ENCODE measurements at places on chromosomes 4 and X.

GRCh38 chr4:74293558-74293957 lies 14.7 kb upstream of the EPGN start:
- DNase-seq, result no peak

DNA sequence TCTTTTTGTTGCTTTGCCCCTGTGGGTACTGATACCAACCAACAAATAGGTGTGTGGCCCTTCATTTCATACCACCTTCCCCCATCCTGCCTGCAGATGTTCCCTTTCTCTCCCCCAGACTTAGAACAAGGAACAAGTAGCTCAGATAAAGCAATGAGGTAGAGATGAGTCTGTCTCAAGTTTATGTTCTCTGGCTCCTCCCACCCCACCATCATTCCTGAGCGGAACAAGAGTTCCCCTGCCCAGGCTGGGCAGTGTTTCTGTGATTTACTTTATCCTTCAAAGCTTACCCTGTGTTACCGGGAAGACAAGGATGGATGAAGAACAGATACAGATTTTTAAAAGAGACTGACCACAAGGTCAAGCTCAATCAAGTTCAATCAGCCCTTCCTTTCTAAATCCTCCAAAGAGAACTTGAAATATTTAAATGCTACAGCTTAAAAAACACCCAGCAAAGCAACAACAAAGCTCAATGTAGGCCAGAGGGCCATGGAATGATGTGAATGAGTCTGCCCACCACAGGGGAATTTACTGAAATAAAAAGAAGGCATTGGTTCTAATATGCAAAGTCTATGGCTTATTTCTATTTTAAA lies 80.1 kb upstream of the UCP1 start:
- DNase-seq, result no peak

GRCh38 chrX:66110112-66110511 lies 53.9 kb upstream of the HEPH start:
- no peak for DNase-seq

- DNase-seq, result no peak
Measured at GRCh38 chr4:75786526-75786925, 62.1 kb downstream of the USO1 start.

DNA sequence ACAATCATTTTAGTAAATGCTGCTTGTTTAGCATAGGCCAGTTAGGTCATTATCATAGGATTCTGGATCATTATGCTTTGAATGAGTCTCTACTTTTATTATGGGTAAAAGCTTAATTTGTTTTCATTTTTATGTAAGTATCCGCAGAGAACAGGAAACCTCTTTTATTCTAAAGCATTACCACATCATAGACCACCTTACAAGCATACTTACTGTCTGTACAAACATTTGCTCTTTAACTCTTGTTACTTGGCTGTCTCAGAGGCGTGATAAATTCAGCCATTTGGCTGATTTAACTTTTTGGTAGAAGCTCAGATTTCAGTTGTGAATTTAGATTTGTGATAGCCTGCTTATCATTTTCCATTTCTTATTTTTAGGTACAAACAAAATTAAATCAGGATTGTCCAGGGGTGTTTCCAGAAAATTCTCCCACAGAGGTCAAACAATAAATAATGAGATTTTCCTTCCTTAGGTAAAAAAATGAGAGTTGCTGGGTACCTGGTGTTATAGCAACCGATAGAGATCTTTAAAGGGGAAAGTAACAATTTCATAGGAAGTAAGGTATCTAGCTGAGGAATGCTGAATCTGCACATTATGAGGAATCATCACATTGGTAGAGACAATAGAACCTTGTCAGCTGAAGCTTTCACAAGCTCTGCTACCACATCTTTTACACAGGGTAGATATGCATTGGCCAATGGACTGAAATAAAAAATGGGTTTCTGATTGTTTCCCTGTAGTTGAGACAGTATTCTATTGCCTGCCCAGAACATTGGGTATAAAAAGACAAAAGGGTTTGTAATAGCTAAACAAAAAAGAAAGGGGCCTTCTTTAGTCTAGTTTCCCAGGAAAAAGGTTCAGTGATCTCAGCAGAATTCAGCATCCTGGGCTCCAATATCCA lies 62.5 kb downstream of the NDNF start:
- DNase-seq, result no peak

- DNase-seq, result peak; percentile 8
Measured at GRCh38 chr4:146520896-146521540, 722 bp downstream of the SLC10A7 start.

- DNase-seq, result no peak
Measured at GRCh38 chr4:57442831-57443291, 332.7 kb upstream of the IGFBP7 start.

DNA sequence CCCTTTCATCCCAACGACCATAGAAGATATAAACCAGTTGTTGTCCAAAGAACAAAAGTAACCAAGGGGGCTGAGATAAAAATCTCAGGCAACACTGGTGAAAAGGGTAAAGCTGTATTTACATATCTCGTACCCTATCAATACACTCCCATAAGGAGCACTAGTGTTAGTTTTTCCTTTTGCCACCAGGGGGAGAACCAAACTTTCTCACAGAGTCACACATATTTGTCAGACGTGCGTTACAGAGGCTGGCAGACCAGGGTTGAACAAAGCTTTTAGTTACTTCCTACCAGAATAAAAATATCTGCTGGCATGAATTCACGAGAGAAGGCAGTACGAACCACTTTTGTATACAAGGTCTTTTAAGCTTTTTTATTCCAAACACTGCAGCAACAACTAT lies 88.3 kb downstream of the AMELX start:
- DNase-seq, result no peak

- no peak for DNase-seq
Measured at GRCh38 chrX:20267931-20268701, 1.4 kb upstream of the RPS6KA3 start.

DNA sequence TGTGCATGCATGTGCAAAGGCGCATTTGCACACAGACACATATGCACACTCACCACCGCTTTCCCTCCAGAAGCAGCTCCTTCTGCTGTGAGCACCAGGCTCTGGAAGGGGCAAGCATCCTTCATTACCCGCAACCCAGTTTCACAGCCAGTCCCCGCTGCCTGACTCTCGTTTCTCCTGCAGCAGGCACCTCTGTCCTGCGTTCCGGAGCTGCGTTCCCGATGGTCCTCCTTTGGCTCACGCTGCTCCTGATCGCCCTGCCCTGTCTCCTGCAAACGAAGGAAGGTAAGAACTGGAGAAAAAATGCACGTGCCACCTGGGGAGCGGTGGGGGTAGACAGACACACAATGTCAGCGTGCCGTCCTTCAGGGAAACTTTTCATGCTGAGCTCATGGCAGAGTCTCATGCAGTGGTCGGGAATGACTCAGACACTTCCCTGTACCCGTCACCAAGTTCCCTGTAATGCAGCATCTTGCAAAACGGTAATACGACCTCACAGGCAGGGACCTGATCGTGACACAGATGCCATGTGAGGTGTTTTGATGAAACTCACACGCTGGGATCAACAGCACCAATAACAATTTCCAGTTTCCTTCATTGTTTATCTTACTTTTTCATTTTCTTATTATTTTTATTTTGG lies 5.1 kb downstream of the IL3RA start:
- DNase-seq, result no peak

GRCh38 chr4:31370866-31371465 lies 650.8 kb downstream of the PCDH7 start:
- no peak for DNase-seq

DNA sequence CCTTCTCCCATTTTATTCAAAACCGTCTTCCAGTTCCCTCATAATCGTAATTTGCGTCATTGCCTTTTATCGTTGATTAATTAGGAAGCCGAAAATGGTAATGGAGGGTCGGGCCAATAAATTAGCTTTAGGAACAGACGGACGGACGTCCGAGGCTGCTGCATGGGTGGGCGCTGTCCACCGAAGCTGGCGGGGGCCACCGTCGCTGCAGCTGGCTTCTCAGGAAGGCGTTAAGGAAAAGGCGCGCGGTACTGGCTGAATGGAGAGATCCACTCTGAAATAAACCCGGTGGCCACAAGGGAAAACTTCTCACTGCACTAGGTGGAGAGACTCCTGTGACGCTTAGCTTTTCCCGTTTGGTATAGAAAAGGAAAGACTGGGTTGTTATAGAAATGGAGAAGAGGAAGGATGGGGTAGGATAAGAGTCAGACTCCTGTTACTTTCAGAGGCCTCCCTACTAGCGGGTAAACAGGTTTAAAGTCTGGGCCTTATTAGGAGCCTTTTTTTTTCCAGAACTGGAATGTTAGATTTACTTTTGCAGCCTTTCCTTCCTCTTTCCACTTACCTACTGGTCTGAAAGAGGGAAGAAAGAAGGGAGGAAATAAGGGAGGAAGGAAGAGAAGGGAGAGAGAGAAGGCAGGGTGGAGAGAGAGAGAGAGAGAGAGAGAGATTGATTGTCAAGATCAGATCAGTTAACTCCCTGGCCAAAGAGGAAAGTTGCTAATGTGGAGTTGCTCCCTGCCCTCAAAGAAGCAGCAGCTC lies 11.3 kb upstream of the PRDM8 start:
- no peak for DNase-seq

GRCh38 chr4:53228036-53228435 lies 137.8 kb downstream of the SCFD2 start:
- no peak for DNase-seq

- no peak for DNase-seq
Measured at GRCh38 chr4:8727131-8727530, 134.6 kb downstream of the CPZ start.

DNA sequence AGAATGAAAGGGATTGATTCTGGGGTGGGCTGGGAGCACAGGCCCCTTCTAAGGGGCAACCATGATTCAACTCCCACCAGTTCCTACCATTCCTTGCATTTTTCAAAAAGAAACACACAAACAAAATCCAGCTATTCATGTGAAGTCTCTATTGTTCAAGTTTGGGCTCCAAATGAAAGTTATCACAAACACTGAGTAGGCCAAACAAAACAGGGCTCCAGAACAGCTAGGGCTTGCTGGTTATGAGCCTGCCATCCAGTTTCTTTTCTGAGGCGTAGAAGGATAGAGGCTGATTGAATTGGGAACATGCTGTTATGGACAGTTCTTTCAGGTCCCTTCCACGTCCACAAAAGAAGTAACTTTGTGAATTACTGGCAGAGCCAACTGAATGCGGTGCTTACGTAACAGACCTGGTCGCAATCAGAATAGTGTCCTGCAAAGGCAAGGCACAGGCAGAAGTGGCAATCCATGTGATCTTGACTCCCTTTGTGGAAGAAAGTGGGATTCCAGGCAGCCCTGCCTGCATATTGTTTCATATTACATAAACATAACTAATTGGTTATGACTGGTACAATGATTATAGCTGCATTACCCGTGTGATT lies 244.5 kb downstream of the SCFD2 start:
- no peak for DNase-seq

Data from effector memory CD4-positive, alpha-beta T cell (primary cell).